ENCODE measurements at places on chromosomes 1 and 21.
A peak's percentile ranks its signal among the peaks of the same experiment; 100 is the strongest.

DNA sequence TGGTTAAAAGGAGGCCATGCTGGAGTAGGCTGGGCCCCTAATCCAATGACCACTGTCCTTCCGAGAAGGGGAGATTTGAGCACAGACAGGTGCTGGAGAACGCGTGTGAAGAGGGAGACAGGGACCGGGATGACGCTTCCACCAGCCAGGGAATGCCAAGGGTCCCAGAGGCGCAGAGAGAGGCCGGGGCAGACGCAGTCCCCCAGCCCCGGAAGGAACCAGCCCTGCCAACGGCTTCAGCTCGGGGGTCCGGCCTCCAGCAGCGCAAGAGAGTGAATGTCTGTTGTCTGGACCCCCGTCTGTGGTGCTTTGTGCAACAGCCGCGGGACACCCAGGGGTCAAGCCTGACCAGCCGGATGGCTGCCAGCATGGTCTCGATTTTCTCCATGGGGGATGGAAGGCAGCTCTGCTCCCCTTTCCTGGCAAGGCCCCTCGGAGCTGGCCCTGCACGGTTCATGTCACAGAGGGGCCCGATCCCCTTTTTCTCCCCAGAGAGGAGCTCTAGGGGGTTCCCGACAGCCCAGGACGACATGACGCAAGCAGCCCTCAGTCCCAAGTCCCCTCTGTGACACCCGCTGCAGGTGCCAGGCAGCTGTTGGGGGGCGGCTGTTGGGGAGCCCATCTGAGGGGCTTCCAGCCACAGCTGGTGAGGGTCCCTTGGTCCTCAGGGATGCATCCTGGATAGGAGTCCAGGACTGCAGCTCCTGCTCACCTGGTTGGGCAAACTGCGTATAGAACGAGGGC lies 73.5 kb downstream of the SIK1 start:
- DNase-seq, result no peak

GRCh38 chr1:247173431-247173830 lies 1.6 kb upstream of the ZNF124 start:
- no peak for DNase-seq

- peak; percentile 79 for DNase-seq
Measured at GRCh38 chr1:35715568-35716002, 3.1 kb downstream of the C1orf216 start.

DNA sequence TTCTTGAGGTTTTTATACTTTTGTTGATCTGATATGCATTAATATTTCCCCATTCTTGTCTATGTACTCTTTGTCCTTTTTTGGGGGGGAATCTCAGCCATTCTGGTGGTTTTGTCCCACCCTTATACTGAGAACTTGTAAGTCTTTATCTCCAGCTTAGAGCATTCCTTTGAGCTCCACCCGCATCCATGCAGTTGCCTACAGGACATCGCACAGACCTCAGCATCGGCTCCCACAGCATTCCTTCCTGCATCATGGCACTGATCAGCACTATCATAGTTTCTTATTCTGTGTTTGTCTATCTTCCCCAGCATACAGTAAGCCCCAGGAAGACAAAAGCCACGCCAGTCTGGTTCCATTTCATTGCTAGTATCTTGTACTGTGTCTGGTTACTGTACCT lies 33.0 kb downstream of the HHAT start:
- no peak for DNase-seq

DNA sequence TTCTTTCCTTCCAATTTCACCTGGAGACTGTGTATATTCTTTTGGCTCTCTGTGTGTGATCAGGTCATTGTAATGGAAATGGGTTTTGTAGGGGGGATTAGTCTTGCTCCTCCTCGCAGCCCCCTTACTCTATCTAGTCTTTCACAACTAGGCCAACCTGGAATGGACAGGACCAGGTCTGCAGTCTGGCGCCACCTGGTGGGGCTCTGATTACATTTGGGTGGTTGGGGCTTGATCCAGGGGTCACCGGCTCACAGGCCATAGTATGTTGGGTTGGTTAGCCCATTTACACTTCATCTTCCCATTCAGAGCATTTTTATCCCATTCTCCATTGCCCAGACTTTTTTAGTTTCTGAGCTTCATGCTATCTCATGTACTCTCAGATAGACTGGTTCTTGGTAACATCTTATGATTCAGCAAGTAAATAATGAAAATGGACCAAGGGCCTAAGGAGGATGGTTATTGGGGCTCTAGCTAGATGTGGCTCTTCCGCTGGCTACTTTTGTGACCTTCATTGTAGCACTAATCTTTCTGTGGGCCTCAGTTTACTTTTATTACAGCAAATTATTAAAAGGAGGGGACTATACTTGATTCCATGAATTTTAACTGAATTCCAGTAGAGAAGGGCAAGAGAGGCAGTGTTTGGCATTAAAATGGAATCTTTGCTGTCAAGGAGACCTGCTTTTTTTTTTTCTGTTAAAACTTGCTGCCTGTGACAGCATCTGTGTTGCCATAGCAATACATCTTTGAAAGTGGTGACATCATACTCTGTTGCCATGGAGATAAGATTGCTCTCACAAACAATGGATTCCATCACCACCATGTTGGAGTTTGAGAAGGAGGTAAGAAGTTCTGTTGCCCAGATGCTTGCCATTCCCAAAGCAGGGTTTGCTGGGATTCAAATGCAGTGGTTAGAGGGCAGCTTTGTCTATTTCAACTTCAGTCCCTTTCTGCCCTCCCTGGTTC lies 150.1 kb downstream of the PLXNA2 start:
- DNase-seq, result peak; percentile 57

DNA sequence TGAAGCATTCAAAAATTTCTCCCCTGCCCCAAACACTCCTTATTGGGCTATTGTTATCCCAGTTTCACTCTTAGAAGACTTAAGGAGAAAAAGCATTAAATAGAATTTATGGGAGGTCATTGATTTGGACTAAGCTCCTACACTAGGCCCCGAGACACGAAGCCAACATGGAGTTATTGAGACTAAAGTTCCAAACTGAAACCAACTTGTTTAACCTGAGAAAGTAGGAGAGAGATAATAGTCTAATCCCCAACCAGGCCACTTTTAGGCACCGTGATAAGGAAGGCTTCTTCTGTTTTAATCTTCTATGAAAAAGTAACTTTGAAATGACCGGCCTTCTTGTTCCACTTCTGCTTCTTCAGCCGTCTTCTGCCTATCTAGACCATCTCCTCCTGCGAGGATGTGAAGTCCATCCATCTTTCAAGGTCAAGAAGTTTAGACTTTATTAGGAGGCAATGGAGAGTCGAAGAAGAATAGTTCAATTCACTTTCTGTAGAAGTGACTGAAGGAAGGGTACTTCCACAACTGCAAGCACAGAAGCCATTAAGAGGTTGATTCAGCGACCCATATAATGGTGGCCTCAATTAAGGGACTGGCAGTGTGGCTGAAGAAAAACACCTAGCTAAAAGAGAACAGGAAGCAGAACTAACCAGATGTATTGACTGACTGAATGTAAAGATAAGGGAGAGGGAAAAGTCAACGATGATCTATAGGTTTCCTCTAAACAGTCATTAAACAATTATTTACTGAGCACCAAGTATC lies 428.8 kb downstream of the SMYD3 start:
- DNase-seq, result no peak
